AG09319 (cell line): ENCODE measurements at places on chromosomes 5 and 9.

DNA sequence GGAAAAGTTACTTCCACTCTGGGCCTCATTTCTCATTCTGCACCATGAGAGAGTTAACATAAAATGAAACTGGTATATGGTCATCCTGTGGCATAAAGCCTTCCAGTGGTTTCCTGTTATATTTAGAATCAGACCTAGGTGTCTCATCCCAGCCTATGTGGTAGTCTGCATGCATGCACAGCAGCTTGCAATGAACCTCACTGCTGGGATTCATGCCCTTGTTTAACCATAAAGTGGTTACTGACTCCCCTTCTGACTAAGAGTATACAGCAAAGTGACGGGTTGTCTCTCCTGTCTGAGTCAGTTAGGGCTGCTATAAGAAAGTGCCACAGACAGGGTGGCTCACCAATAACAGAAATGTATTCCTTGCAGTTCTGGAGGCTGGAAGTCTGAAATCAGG is 14.7 kb upstream of the TDRD7 start:
- no peak for DNase-seq

DNA sequence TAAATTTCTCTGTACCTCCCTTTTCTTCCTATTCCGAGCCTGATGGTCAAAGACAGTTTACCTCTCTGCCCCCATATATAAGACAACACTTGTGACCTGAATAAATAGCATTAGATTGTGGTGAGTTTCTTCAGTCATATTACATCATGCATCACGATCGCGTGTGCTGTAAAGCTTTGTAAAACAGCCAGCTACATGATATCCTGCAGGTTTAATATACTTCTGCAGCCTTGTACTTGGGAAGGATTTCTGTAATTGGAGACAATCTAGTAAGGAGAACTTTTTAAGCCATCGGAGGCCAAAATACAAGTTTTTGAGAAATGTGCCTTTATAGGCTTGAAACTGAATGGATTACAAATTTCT is 711.8 kb upstream of the WWC1 start:
- no peak for DNase-seq

GRCh38 chr5:96624596-96624995 is 37.6 kb upstream of the CAST start:
- DNase-seq, result no peak

- no peak for DNase-seq
Measured at GRCh38 chr5:65871182-65871581, 55.2 kb upstream of the ERBIN start.

DNA sequence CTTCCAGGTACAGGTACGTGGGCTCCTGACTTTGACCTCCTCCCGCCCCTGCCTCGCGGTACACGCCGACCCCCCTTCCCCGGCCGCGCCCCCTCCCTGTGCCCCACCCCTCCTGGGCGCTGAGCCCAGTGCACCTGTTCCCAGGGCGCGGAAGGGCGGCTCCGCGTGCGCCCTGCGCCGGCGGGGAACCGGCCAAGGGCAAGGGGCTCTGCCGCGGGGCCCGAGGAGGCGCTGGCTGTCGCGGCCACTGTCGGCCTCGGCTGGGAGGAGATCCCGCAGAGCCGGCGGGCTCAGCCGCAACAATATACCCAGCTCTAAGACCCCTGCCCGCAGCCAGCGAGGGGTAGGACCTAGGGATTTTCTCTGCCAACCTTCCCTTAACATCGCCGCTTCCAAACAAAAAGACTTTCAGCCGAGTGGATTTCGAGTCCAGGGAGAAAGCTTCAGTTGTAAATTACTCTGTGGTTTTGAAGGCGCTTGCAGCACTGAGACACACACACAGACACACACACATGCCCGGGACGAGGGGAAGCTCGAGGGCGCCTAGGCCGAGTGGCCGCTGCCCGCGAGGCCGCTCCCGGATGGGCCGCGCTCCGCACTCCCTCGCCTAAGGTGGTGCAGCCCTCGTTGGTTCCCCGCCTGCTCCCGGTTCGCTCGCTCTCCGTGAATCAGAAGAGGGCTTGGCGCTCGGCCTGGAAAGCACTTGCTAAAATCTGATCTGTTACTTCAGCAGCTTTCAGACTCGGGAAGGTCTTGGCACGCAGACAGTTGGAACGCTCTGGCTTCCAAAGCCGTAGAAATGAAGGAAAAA is 1.2 kb downstream of the FGF18 start:
- DNase-seq, result peak; percentile 71

- DNase-seq, result no peak
Measured at GRCh38 chr9:2979957-2980610, 136.2 kb upstream of the PUM3 start.

DNA sequence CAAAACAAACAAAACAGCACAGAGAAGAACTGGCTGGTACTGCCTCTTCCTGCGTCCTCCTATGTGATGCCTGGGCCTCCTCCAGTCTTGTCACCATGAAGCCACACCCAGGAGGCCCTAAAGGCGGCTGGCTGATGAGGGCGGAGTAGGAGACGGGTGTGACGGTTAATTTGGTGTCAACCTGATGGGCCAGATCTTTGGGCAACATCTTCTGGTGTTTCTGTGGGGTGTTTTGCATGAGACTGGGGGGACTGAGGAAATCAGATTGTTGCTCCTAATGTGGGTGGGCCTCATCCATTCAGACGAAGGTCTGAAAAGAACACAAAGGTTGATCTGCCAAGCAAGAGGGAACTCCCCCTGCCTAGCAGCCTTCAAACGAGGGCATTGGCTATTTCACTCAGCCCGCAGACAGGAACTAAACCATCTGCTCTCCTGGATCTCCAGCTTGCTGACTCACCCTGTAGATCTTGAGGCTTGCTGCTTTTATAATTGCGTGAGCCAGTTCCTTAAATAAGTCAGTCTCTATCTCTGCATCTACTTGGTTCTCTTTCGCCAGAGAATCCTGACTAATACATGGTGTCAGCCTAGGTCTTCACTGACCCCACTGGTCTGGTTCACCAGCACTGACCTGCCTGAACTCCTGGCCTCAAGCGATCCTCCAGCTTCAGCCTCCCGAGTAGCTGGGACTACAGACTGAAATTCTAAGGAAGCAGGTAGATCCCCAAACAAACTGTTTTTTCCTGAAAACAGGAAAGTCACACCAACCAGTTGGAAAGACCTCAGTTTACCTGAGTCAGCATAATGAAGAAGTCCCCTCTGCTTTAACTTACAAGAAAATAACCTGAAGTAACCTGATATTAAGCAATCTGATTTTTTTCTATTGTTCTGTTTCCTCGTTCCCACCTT is 12.8 kb upstream of the ZFP62 start:
- no peak for DNase-seq

DNA sequence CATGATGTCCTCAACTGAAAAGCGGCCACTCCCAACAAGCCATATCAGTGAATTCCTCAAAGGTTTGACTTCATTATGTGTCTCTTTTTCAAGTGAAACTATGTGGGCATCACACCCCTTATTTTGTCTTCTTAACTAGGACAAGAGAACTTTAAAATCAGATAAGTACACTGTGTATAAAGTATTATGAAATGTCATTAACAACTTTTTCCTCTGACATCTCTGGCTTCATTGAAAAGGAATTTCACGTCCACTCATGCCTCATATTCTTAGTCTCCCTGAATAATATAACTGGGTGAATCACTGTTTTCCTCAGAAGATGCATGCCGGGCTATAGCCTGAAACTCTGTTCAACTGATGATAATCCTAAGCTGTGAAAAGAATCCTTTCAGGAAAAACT is 415.8 kb downstream of the ACTL7B start:
- no peak for DNase-seq

GRCh38 chr9:95218773-95219172 is 98.7 kb downstream of the FANCC start:
- DNase-seq, result no peak

DNA sequence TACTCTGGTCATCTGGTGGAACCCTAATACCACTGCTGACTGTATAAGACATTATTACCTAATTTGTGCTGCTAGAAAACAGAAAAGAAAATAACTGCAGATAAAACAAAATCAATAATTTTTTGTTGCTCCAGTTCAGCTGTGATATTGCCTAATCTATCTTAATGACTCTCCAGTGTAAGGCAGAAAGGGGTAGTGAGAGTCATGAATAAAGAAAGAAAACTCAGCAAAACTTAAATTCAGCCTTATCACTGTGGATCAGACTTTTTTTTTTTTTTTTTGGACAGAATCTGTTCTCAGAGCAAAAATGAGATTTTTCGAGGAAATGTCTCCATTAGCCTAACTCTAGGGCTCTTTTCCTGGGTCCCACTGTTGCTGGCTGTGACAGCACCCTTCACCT is 1.1 kb upstream of the DOCK2 start:
- DNase-seq, result no peak

- DNase-seq, result no peak
Measured at GRCh38 chr9:131178926-131179325, 53.5 kb downstream of the NUP214 start.

DNA sequence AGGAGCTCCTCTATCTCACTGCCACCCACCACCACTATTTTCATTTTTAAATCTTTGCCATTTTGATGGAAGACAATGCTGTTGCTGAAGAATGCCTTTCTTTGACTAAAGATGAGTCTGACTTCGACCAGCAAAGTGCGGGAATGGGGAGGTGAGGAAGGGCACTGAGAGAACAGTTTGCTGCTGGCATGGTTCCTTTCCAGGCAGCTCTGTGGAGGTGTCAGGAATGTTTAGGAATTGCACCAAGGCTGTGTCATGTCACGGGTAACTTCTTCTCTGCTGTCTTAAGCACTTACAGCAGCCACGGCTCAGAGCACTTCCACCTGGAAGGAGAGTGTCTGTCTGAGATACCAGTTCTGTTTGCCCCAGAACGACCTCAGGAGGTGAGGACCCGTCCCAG is 41.4 kb upstream of the SHB start:
- no peak for DNase-seq

GRCh38 chr9:112856843-112857242 is 33.8 kb downstream of the SLC46A2 start:
- no peak for DNase-seq
